Stimulated activated CD8-positive, alpha-beta memory T cell treated with anti-CD3 and anti-CD28 coated beads, Interleukin-12 subunit alpha, Interleukin-12 subunit beta, amount 100 ng/mL, for 1 hour (primary cell): ENCODE measurements at places on chromosomes 3 and 15.

DNA sequence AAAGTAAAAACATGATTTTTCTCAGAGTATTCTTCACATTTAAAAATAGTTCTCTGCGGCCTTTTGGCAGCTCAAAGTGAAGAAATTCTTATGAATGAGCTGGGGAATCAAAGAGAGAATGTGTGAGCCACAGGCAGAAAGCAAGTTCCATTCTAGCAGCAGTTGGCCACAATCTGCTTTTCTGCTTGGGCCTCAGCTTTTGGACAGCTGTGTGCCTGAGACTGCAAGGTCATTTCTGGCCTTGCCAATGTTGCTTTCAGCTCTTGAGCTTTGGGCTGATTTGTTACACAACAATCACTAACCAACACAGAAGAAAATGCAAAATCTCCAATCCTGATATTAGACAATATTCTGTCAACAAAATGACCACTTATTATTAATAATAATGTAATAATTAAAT, 14.4 kb upstream of the TM4SF4 start:
- DNase-seq, result no peak

DNA sequence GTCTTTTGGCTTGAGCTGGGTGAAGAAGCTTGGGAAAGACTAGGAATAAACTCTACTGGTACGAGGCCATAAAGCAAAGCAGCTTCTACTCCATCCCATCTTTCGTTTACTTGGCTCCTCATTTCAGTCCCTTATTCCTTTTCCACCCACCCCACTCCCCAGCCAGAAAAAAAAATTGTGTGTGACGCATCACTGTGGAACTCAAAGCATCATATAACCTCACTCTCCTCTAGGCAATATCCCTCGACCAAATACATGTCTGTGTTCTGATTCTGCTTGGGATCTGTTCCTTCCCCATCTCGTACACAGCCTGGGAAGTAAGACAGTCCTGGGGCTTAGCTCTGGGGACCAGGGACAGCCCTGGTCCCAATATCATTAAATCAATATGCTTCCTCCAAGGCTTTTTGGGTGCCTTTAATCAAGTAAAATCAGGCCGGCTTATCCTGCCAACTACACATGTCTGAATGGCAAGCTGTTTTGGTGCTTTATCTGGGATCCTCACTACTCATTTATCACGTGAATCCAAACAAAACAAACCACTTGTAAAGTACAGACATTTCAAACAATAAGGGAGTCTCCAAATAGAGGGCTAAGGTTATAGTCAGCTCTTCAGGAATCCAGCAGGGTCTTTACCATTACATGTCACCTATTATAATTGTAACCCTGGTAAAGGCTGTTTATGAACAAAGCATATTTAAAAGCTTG, 74.9 kb upstream of the ZBED2 start:
- DNase-seq, result no peak

DNA sequence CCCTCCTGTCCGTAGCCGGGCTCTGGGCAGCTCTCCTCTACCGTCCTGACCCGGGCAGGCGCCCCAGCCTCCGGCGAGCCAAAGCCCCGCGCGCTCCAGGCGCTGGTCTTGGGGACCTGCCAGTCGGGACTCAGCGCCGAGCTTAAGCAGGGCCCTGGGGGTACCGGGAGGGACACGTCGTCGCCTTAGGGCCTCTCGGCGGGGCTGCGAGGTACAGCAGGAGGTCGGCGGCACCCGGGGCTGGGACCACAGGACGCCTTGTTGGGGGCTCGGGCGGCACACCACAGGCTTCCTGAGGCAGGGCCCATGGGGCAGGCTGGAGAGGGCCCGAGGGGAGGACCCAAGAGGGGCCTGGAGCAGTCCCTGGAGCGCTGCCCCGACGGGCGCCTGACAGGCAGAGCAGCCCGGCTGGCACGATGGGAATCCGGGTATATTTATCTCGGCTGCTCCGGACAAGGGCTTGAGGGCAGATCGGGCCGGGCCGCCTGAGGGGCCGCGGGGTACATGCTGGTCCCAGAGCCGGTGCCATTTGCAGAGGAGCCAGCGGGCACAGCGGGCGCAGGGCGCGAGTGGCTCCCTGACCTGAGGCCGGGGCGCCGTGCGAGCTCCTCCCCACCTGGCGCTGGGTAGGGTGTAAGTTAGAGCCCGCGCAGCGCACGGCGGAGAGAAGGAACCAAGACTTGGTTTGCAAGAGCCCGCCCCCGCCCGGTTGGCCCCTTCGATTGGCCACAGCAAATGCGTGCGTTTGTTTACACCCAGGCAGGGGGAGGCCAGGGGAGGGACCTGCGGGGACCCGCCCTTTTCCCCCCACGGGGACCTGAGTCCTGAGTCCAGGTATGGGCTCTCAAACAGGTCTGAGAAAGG, 574 bp downstream of the SLC38A3 start:
- DNase-seq, result no peak

- no peak for DNase-seq
Observed at GRCh38 chr3:75001330-75001729, 386.9 kb upstream of the CNTN3 start.

DNA sequence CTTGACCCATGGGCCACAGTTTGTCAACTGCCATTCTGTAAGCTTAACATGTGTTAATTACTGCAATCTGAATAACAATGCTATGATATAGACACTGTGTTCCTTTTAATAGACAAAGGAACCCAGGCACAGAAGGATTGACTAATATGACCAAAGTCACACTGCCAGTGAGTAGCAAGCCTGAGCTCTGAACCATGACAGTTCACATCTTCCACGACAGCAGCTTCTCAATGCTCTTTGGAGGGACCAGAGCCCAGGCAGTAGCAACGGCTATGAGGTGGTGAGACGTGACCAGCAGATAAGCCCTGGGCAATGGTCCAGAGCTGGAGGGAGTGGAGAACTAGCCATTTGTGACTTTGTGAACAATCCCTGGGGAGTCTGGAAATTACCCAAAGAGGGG, 19.4 kb downstream of the CA12 start:
- DNase-seq, result no peak

GRCh38 chr3:127722091-127722784, 49.5 kb downstream of the ABTB1 start:
- no peak for DNase-seq
